Caco-2 (cell line): ENCODE measurements at places on chromosomes 3 and 15. TPM values are rescaled to one million over a fixed set of nuclear protein-coding genes. Genes with fewer than 3 reads are reported as not detected.

Gene CRABP1
- 113 and 116 TPM in 2 replicates for total RNA-seq

GRCh38 chr3:10888518-10889090, 72.6 kb downstream of the SLC6A11 start:
- no peak for DNase-seq

Gene ZIC1
- total RNA-seq: not detected in 2 replicates

GRCh38 chr15:63573533-63573932, 23.7 kb upstream of the FBXL22 start:
- DNase-seq: no peak

Gene BAHD1
- 25.9 and 28.1 TPM in 2 replicates for total RNA-seq

DNA sequence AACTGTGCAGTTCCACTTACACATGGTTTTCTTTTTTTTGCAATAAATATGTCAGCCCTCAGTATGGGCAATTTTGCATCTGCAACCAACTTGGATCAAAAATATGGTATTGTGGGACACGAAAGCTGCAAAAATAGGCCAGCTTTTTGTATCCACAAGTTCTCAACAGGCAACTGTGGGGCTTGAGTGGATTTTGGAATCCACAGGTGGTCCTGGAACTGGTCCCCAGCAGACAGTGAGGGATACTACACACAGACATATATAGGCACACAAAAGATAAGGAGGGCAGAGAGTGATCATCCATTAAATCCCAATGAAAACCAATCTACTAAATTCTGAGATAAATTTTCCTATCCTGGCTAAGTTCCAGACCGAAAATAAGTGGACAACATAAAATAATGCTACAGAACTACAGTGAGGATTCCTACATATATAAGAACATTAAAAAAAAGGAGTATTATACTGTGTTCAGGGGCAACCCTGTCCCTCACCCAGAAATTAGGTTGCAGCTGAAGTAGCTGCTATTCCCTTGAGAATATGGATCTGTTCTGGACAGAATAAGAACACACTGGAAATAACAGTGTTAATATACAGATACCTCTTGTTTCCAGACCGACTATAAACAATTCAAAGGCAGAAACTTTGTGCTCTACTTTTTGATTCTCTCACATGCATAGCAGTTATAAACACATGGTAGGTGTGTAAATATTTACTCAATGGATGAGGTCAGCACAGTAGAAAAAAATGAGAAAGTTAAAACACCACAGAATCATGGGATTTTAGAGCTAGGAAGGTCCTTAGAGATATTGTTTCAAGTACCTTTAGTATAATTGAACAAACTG, 25.4 kb downstream of the DENND4A start:
- DNase-seq: no peak

GRCh38 chr3:194487289-194488054, 670 bp upstream of the ATP13A3 start:
- DNase-seq: peak; percentile 57

DNA sequence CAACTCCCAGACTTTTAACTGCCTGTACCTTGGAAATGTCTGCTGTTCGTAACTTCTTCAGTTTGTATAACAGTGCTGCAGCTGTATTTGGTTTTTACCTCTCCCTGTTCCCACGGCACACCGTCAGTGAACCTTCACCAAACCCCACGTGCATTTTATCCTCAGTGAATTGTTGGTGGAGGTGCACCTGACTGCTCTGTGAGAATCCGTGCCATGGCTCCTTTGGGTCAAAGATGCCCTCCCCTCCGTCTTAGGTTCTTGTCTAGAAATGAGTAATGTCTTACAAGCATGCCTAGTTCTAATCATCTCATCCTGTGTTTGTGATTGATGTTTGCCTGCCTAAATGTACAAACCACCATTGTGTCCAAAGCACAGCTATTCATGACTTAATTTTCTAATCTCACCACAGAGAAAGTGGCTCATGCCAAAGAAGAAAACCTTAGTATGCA, 28.2 kb downstream of the TPM1 start:
- DNase-seq: no peak
